Uterus (tissue), 4 donors: ENCODE measurements at places on chromosomes 6 and 20.
A peak's percentile ranks its signal among the peaks of the same experiment; 100 is the strongest.

DNA sequence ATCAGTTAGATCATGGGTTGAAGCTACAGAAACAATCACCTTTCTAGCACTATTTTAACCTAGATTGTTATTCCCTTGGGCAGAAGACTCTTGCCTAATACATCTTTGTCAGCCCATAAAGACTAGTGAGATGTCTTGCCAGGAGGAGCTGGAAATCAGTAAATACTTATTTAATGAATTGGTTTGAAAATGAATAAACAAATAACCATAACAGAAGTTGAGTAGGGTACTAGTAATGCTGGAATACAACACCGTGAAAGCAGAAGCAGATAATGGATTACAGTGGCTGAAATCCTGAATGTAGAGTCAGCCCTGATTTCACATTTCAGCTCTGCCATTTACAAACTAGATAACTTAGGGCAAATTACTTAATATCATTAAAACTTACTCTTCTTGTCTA is 236.1 kb downstream of the PACRG start:
- no peak for DNase-seq

GRCh38 chr6:30548375-30548774 is 7.9 kb downstream of the GNL1 start:
- DNase-seq = no peak

- no peak for DNase-seq
Observed at GRCh38 chr6:6775074-6775473, 186.6 kb downstream of the LY86 start.

- DNase-seq = peak; percentile 61
Observed at GRCh38 chr6:44256775-44257024, 628 bp downstream of the SLC35B2 start.

GRCh38 chr6:79607000-79607399 is 24.1 kb upstream of the SH3BGRL2 start:
- DNase-seq = no peak

- no peak for DNase-seq
Observed at GRCh38 chr6:108968325-108969316, 120.4 kb downstream of the ARMC2 start.

DNA sequence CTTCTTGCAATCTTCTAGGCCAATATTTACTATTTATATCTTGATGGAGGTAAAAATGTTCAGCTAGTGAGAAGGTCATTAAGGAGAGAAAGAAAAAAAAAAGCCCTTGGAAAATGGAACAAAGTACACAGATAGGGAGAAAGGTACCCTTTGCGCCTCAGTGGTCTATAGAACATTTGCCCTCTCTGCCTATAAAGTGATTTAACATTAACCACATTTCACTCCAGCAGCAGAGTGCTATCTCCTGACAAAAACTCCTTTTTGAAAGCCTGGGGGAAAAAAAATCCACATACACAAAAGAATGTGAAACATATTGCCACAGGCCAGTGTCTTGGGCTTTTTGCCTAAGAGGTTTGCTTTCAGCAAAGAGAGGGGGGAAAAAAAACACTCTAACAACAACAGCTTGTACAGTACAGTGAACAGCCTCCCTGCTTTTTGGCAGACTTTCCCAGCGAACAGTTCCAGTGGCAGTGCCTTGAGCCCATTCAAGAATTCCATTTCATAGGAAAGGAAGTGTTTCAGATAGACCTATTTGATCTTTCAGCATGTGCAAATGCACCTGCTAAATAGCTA is 695 bp downstream of the ARHGAP18 start:
- DNase-seq = no peak

DNA sequence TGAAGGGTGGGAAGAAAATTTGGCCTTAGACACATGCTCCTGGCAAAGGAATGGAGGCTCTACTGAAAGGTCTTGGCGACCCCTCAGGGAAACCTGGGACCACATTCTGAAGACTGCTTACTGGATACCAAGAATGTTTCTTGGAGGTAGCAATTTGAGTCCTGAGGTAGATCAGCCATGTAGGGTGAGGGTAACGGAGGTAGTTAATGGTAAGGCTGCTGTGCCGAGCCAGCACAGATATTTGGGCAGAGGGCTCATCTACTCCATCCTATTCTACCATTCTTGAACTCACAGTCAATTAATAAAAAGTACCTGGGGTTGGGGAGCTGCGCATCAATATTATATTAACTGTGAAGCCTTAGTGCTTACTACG is 401 bp upstream of the PHF3 start:
- no peak for DNase-seq

DNA sequence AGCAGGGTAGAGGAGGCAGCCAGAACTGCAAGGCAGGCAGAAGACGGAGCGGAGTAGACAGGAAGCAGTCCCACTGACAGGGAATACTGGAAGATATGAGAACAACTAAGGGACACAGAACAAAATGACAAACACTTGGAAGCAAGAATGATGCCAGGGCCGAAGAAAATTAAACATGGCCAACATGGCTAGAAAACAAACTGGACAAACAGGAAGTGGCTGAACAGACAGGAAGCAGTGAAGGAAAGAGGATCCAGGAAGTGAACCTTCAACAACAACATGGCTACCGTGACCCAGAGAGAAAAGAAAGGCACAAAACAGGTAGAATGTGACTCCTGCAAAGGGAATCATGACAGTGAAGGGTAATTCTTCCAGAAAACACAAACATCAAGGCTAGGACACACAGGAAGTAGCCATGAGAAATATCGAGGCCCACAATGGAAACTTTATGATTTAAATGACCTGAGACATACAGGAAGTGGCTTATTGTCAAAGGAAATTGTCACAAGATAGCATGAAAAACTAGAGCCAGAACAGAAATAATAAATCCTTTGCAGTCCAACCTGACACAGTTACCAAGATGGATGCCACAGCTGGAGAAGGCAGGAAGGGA is 9.1 kb downstream of the COL11A2 start:
- no peak for DNase-seq

GRCh38 chr6:105810105-105810921 is 275.8 kb upstream of the PRDM1 start:
- DNase-seq = no peak

DNA sequence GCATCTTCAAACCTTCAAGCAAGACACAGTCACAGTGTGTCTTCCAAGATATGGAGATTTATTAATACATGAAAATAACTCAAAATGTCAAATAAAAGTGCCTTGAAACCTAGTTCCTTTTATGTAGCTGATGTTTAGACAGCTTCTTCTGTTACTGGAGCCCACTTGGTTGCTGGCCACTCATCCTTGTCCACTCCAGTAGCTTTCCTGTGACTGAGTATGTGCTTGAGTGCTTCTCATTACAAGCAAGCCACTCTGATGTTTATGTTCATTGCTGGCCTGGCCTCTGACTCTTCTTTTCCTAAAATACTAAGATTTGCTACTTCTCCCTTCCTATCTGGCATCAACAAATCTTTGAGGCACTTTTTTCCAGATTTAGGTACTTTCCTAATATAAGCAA is 545.2 kb upstream of the MAN1A1 start:
- no peak for DNase-seq

DNA sequence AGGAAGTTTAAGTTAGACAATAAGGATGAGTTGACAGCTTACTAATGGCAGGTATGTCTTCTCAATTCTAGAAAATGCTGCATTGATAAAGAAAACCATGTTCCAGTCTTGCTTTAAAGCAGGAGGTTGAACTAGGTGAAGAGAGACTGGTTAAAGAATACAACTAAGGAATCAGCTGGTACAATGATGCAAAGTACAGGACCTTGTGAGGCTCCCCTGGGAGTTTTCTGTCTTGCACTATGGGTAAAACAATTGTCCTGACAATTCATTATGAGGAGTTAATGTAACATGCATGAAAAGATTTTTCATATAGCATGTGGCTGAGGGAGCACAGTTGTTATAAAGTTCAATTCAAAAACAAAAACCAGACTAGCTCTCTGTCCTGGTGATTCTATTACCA is 157.2 kb downstream of the BMP2 start:
- no peak for DNase-seq

GRCh38 chr6:18507561-18507960 is 120.4 kb downstream of the RNF144B start:
- DNase-seq = no peak

- no peak for DNase-seq
Observed at GRCh38 chr6:147156799-147157382, 47.3 kb upstream of the STXBP5 start.

GRCh38 chr6:1461207-1461606 is 71.8 kb downstream of the FOXF2 start:
- no peak for DNase-seq

DNA sequence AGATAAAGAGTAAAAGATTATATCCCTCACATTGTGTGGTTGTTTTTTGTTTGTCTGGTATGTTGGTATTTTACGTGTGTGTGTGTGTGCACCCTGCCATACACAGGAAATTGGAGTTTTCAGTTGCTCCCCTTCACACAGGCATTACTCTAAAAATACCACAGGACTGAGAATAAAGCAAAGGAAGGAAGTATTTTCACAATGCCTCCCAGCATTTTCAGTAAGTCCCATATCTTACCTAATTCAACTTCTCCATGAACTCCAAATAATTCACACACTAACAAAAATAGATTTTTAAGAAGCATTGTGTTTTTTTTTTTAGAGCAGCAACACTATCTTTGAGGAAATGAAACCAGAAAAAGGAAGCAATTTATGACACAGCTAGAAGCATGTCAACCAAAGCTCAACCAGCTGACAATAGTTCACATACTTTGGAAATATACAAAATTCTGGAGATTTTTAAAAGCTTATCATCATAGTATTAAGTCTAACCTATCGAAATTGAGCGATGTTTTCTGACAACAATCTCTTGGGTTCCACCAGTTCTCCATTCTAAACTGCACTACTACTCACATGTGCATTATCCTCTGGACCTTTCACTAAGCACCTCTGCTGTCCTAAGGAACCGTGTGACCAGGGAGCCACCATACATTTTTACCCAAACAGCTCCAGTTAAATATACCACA is 2.1 kb downstream of the UBE2J1 start:
- no peak for DNase-seq

DNA sequence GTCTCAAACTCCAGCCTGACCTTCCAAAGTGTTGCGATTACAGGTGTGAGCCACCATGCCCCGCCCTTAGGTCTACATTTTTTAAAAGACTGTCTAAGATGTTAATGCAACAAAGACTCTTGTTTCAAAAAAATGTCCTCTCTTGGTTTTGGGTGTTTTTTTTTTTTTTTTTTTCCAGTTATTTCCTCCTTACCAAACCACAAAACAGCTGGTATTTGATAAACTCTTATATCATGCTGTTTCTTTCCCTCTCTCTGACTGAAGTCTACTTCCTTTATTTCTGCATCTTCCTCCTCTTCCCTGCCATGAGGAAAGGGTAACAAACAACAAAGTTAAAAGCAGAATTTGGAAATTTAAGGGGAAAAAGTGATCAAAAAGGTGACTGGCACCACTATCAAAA is 21.2 kb downstream of the STK38 start:
- no peak for DNase-seq

DNA sequence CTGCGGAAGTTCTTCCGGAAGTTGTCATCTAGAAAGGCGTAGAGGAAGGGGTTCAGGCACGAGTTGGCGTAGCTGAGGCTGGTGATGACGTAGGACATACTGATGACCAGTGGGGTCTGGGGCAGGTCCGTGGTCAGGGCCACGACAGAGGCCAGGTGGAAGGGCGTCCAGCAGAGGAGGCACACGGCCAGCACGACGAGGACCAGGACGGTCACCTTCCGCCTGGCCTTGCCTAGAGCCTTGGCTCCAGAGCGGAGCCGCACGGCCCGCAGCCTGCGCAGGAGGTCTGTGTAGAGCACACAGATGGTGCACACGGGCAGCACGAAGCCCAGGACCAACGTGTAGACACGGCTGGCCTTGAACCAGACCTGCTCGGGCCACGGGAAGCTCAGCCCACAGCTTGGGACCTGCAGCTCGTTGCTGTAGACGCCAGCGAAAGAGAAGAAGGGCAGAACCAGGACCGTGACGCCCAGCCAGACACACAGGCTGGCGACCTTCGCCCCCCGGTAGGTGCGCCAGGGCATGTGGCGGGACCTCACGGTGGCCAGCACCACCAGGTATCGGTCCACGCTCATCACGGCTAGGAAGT is 1.4 kb downstream of the NPBWR2 start:
- no peak for DNase-seq

- no peak for DNase-seq
Observed at GRCh38 chr6:133621751-133622150, 267.2 kb upstream of the TCF21 start.

GRCh38 chr6:12602951-12603672 is 113.5 kb upstream of the PHACTR1 start:
- DNase-seq = no peak

DNA sequence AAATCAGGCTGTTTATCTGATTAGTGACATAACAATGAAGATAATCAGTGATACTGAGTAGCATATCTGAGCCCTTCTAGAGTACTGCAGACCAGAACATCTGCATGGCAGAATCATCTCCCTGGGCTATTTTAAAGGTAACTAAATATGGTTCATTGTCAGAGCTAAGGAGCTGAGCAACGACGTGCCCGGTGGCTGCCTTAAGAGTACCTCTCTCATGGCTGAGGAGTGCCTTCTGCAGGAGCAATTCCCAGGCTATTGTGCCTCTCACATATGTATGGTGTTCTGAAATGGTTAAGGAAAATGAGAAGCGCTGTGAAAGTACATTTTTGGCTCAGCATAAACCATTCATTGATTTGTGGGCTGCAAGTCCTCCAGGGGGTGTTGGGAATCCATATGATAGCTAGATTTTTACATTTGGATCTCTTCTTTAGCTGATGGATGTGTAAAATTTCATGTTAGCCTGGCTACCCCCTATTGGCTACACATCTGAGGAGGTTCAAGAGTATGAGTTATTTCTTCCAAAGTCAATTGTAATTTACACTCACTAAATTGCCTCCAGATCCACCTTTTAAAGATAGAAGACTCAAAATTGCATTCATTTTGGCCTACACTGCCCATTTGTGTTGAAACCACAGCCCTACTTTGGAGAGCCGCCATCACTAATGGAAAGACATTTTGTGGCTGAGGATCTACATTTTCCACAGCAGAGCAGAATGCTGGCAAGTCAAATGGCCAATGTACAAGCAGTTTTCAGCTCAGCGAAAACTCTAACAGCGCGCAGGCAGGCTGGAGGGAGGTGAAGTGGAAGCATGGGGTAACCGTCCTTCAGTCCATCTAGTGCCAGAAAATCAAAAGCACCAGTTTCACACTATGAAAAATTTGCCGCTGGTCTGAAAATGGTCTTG is 198.0 kb downstream of the SIM1 start:
- no peak for DNase-seq

GRCh38 chr20:59448196-59448595 is 147.8 kb downstream of the EDN3 start:
- DNase-seq = no peak
